Chondrocyte (in vitro differentiated cells): ENCODE measurements at places on chromosomes 16 and 17. TPM values are rescaled to one million over a fixed set of nuclear protein-coding genes. Genes with fewer than 3 reads are reported as not detected.

DNA sequence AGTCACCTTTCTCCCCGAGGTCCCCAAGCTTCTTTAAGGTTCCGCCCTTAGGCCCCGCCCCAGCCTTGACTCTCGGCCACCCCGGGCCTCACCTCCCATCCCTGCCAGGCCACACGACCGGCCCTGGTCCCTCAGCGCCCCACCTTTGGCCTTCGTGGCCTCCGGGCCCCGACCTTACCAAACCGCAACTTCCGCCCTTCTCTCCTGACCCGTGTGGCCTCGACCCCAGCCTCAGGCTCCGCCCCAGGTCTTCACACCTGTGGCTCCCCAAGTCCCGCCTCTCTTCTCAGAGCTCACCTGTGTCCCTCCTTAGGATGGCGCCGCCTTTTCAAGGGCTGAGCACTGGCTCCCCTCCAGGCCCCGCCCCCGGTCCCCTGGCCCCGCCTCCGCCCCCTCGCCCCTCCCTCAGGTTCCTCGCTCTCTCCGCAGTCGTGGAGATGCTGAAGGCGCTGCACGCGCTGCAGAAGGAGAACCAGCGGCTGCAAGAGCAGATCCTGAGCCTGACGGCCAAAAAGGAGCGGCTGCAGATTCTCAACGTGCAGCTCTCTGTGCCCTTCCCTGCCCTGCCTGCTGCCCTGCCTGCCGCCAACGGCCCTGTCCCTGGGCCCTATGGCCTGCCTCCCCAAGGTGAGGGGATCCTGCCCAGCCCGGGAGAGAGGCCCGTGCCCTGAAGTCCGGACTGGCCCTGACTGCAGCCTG lies 10.0 kb upstream of the CISD3 start:
- peak; percentile 89 for DNase-seq
- peaks cover 7% of the 10 kb centered on the region for H3K36me3 ChIP-seq
- H3K27ac ChIP-seq, result no peak overlapping the region
- peaks cover 7% of the 10 kb centered on the region for H3K4me1 ChIP-seq
- no peak overlapping the region for H3K4me3 ChIP-seq

GRCh38 chr17:81400996-81401722 lies 5.9 kb downstream of the BAHCC1 start:
- H3K36me3 ChIP-seq, result no peaks in the 10 kb centered on the region
- H3K27me3 ChIP-seq, result no peaks in the 10 kb centered on the region
- DNase-seq, result no peak
- H3K27ac ChIP-seq, result peak overlapping the region; percentile 97

DNA sequence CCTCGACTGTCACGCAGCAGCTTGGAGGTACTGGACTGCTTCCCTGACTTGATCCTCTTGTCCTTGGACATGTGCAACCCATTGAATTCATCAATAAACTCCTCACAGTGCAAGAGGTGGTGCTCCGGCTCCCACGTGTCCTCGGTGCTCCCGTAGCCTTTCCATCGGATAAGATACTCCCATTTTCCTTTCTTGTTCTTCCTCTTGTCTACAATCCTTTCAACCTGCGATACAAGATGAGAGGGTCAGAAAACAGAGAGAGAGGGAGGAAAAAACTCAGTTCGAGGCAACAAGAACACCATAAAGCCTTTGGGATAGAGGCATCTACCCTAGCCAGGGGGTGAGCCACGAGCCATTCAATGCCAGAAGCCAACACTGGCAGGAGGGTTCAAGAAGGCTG lies 119.5 kb downstream of the CDYL2 start:
- H3K36me3 ChIP-seq, result no peaks in the 10 kb centered on the region
- no peaks in the 10 kb centered on the region for H3K4me1 ChIP-seq
- no peak overlapping the region for H3K4me3 ChIP-seq
- DNase-seq, result no peak

GRCh38 chr16:9258423-9259051 lies 167.1 kb downstream of the HAPSTR1 start:
- no peak overlapping the region for H3K27ac ChIP-seq
- no peaks in the 10 kb centered on the region for H3K36me3 ChIP-seq
- H3K4me3 ChIP-seq, result no peak overlapping the region
- DNase-seq, result no peak

DNA sequence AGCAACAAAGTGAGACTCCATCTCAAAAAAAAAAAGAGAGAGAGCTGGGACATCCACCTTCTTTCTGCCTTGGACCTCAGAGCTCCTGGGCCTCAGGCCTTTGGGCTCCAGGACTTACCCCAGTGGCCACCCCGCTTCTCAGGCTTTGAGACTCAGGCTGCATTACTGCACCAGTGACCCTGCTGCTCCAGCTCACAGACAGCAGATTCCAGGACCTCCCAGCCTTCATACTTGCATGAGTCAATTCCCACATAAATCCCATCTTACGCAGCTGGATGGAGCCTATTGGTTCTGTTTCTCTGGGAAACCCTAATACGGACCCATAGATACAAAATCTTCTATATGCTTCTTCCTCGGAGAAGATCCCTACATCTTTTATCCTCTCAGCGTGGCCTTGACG lies 2.1 kb upstream of the CEP295NL start:
- H3K27me3 ChIP-seq, result no peaks in the 10 kb centered on the region
- DNase-seq, result no peak
- no peak overlapping the region for H3K27ac ChIP-seq
- H3K4me3 ChIP-seq, result no peak overlapping the region

LGALS9C gene
- total RNA-seq, result not detected in 3 replicates

RFNG gene
- total RNA-seq, result 29.7 to 47.4 TPM (median 45.2 TPM) in 3 replicates

MSI2 gene
- total RNA-seq, result 23.1 to 55.2 TPM (median 25.5 TPM) in 3 replicates

ACSM5 gene
- total RNA-seq, result 0.99 to 2.1 TPM (median 1.7 TPM) in 3 replicates

KRTAP4-8 gene
- not detected in 3 replicates for total RNA-seq
